CD4-positive, CD25-positive, alpha-beta regulatory T cell (primary cell): ENCODE measurements at places on chromosomes 1 and 21.

DNA sequence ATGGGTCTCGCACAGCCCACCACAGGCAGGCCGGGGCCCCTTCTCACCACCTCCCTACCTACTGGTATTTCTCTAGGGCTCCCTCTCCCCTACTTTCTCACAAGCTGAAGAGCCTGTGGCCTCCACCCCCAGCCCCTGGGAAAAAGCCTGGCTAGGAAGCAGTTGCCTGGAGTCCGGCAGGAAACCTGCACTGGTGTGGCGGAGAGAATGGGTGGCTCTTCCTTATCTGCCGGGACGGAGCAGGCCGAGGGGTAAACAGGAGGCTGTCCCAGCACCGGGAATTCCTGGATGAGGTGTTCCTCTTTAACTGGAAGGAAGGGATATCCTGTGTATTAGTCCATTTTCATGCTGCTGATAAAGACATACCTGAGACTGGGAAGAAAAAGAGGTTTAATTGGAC is 125.8 kb downstream of the TLR5 start:
- DNase-seq, result no peak

- DNase-seq, result no peak
These were observed 360.8 kb downstream of the GPATCH2 start for GRCh38 chr1:217270101-217270500.

DNA sequence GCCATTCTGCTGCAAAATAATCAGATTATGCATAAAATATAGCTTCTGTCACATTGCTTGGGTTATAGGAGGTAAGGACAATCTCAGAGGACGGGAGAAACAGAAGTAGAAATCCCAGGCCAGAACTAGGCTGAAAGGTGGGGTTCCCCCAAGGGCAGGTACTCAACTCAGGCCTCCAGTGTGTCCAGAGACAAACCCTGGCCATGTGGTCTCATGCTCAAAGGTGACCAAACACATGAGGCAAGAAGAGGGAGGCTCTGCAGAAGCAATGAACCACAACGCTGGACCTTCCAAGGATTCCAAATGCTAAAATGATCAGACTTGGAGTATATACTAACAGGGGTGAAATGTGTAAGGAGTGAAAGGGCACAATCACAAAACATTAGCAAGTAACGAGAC is 103.8 kb downstream of the DMRTB1 start:
- DNase-seq, result no peak

DNA sequence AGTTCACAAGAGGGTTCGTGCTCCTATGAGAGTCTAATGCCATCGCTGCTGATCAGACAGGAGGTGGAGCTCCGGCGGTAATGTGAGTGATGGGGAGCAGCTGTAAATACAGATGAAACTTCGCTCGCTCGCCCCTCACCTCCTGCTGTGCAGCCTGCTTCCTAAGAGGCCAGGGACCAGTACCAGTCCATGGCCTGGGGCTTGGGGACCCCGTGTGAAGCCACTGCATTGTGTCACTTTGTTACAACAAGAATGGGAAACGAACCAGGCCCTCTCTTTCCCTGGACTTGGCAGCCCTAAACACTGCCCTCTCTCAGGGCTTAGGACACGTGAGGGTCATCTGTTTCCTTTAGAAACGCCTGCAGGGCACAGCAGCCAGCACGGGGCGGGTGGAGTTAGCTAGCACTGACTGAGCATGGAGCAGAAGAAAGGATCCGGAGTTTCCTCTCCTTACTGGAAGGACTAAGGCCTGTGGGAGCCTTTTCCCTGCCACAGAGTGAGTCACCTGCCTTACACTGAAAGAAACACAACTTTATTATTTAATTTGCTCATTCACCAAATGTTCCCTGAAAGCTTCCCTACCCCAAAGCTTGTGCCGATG is 185.2 kb upstream of the TMEM51 start:
- DNase-seq, result no peak

DNA sequence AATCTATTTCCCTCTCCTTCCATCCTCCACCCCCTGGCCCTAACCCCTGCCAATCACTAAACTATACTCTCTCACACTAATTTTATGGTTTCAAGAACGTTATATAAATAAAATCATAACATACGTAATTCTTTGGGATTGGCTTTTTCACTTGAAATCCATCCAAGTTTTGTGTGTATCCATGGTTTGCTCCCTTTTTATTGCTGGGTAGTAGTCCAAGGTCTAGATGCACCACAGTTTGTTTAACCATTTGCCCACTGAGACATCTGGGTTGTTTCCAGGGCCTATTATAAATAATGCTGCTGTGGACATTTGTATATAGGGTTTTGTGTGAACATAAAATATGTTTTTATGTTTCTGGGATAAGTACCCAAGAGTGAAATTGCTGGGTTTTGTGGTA is 61.4 kb downstream of the TEX35 start:
- DNase-seq, result no peak

GRCh38 chr21:42574234-42575027 is 60.8 kb downstream of the SLC37A1 start:
- no peak for DNase-seq

GRCh38 chr1:28208818-28209441 is 23.9 kb downstream of the DNAJC8 start:
- peak; percentile 39 for DNase-seq

DNA sequence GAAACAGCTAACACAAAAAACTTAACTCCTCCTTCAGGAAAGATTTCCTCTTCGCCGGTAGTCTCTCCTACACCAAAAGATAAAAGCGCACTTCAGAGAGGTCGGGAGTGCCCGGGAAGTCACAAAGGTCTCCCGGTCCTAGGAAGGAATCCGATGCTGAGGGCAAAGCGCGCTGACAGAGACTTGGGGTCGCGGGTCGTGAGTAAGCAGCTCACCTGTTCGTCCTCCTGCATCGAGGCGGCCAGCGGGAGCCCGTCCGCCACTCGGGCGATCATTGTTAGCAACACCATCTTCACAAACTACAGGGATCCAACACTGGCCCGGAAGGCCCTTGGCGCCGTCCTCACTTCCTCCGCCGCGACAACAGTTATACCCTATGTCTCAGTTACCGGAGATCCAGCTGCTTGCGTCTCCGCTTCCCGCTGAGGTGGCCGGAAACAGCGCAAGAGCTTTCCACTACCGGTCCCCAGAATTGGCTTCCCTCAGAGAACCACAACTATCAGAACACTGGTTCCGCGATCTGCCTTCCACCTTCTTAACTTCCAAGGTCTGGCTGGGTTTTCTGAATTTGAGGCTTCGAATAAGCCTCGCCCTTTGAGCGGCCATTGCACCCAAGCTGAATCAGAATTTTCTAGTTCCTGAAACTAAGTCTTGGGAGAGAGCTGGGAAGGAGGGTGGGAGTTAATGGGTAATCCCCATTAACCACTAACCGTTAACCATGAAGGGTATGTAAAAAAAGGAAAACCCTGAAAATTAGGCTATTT is at the start of gene SEC22B:
Gene SEC22B (minus strand): TSS at position 429 of the 764 bp plus-strand sequence. CDS start 139 bp downstream, at position 290.
- DNase-seq, result peak; percentile 92

DNA sequence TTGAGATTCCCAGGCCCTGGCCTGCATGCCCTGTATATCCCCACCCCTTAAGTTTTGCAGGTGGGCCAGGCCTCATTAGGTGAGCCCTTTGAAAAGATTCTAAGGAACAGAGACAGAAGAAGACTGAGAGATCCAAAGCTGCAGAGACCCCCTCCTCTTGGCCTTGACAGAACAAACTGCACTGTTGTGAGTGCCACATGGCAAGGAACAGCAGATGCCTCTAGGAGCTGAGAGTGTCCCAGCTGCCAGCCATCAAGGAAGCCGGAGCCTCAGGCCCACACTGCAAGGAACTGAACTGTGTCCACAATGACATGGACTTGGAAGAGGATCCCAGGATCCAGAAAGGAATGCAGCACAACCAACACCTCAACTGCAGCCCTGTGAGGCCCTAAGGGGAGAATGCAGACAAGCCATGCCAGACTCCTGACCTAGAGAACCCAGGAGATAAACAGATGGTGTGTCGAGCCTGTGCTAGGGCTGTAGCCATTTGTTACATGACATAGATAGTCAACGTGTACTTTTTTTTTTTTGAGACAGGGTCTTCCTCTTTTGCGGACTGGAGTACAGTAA is 182.7 kb downstream of the AJAP1 start:
- no peak for DNase-seq

- no peak for DNase-seq
These were observed 7.7 kb downstream of the CGN start for GRCh38 chr1:151518936-151519335.

GRCh38 chr1:207365063-207365462 is 43.6 kb downstream of the CD55 start:
- DNase-seq, result no peak

DNA sequence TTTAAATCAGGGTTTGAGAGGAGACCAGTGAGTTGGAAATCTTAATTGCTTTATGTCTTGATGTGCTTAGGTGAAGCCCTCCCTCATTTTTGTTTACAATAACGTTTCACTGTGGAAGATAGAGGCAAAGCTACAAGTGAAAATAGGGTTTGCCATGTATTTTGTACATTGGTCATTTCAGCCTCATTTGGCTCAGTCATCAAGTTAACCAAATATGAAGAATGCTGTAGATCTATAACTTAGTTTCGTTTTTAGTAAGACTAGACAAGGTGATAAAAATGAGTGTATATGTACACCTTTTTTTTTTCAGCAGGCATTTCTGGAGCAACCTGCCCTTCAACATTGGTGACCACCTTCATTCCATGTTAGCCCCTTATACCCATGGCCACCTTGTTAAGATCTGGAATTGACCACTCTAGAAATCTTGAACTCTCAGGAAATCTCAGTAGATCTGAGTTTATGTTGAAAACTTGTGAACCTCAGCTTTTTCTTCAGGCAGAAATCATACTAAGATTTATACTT is 2.9 kb downstream of the NFYC start:
- no peak for DNase-seq

- DNase-seq, result no peak
These were observed 9.1 kb upstream of the SRSF10 start for GRCh38 chr1:23989263-23989662.

- no peak for DNase-seq
These were observed 1171.2 kb downstream of the PLA2G4A start for GRCh38 chr1:187999973-188000372.

GRCh38 chr1:152946248-152946647 is 758 bp upstream of the SPRR5 start:
- DNase-seq, result no peak

GRCh38 chr1:160419838-160420169 is 19.4 kb downstream of the VANGL2 start:
- no peak for DNase-seq

DNA sequence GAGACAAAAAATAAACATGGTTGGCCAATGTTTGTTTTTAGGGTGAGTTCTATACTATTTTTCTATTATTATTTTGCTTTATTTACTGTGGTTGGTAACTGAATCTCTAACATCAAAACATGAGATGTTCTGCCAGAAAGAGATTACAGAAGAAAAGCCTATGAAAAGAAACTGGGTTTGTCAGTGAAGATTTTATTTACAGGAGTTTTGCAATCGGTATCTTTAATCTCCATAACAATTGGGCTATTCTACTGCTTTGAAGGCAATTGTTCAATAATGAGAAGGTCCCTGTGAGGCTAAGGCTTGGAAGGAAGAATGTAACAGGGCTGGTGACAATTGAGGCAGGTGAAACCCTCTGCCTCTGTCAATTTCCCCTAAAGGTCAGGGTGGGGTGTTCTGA is 155.5 kb downstream of the CLIC6 start:
- DNase-seq, result no peak

GRCh38 chr21:16258844-16259611 is 529.2 kb downstream of the USP25 start:
- DNase-seq, result no peak

GRCh38 chr1:1614954-1615255 is 395 bp upstream of the MIB2 start:
- DNase-seq, result no peak

DNA sequence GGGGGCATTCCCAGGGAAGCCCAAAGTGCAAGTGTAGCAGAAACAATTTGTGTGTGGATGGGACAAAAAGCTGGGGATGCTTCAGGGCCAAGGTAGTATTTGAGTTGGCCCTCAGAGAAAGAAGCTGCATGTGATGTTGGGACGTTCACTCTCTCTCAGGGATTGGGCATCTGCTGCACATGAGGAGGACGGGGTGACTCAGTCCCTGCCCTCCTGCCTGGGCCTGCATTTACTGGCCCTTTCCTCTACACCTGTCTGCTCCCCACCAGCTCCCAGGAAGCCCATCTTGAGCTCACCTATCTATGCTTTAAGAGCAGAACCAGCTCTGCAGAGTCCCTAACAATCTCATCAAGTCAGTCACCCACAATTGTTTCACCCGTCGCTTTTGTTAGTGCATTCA is 23.5 kb upstream of the MPZL1 start:
- DNase-seq, result no peak

DNA sequence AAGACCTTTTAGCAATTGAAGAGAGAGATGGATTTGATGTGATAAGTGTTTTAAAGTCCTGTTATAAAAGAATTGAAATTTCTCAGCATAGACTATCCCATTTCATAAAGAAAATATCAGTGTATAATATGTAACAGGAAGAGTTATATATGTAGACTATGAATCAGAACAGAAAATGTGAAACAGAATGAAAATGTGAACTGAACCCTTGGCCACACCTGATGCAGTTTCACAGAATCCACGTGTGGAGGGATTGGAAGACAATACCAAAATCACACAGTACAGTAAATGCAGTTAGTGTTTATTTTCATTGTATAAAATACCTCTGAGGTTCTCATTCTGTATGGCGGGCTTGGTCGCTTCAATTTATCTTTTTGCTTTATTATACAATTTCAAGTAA is 9.9 kb upstream of the SLAMF1 start:
- DNase-seq, result no peak

GRCh38 chr1:54572542-54572850 is 24.5 kb downstream of the ACOT11 start:
- no peak for DNase-seq

- no peak for DNase-seq
These were observed 58.0 kb downstream of the PGM1 start for GRCh38 chr1:63651161-63651701.

DNA sequence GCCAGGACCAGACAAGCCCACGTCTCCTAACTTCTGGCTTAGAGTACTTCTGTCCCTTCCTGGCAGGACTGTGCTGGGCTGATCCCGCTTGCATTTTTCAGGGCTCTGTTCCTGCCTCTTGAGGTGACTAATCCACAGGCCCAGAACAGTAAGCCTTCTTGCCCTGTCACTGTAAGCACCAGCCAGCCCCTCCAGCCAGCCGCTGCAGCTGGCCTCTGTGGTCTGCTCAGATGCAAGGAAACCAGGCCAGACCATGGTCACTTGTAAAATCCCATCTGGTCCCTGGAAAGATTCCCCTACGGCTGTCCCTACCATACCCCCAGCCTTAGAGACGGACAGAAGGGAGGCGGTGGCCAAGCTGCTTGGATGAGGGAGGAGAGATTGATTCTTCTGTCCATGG is 74.2 kb downstream of the KIRREL1 start:
- DNase-seq, result no peak

- no peak for DNase-seq
These were observed 33.9 kb upstream of the ATP2B4 start for GRCh38 chr1:203592730-203593129.

DNA sequence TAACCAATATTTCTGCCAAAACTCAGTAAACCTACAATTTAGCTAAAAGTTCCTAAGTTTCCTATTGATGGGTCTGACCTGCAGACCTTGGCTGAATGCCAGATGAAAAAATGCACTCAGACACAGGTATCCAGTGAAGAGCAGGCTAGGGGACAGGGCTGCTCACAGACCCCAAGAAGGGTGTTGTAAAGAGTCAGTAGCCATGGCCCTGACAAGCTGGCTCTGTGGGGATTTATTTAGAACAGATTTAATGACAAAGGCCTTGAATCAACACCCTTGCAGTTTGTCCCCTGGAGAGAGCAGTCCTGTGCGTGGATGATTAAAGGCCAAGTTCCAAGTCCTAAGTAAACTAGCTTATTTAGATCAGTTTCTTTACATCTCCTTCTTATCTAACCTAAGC is 1243.2 kb upstream of the ADGRL4 start:
- no peak for DNase-seq
